ENCODE measurements at places on chromosomes 7 and 10.

DNA sequence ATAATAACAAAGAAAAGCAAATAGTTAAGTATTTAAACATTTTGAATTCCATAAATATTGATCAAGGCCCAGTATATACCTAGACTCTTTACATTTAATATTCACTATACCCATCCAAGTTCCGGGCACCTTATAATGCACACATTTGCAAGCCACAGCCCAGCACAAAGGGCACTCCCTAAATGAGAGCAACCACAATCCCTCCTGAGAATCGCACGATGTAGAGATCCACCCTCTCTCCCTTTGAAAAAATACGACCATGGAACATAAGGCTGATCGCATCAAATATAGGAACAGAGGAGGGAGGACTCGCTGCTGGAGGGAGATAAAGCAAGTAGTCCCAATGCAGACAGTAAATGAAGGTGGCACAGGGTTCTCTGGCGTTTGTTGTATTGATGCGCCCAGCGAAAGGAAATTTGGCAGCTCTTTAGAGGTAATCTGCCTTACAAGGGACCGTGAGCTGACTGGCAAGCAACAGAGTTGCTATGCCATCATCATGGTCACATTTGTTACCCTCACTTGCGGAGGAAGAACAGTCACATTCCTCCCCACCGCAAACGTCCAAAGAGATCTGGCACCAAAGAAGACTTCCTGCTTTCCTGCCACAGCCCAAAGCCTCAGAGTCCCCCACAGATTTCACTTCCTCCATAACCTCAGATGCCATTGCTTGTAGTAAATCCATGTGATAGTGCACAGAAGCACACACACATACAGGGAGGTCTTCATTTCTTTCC, 16.1 kb upstream of the TAS2R40 start:
- DNase-seq: no peak

DNA sequence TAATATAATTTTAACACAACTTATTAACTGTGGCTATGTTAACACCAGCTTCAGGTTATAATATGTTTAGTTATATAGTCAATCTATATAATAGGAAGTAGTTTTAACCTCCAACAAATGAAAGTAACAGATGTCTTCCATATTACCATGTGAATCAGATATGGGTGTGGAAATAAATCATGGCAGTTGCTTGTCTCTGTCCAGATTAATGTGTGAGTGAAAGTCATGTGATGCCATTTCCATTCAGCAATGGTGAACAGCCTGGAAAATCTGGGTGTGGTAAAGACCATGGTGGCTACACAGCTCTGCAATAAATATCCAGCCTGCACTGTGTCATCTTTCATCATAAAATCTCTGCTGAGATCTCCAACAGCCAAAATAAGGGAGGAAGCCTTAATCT, 27.8 kb downstream of the HEPACAM2 start:
- no peak for DNase-seq

GRCh38 chr10:49678827-49679479, 498 bp upstream of the C10orf53 start:
- no peak for DNase-seq

- no peak for DNase-seq
Measured at GRCh38 chr10:24920907-24921881, 31.2 kb downstream of the PRTFDC1 start.

GRCh38 chr10:24425151-24425550, 216.2 kb downstream of the KIAA1217 start:
- no peak for DNase-seq
